ENCODE measurements at places on chromosomes 1 and 21. TPM values are rescaled to one million over a fixed set of nuclear protein-coding genes. Genes with fewer than 3 reads are reported as not detected.

DNA sequence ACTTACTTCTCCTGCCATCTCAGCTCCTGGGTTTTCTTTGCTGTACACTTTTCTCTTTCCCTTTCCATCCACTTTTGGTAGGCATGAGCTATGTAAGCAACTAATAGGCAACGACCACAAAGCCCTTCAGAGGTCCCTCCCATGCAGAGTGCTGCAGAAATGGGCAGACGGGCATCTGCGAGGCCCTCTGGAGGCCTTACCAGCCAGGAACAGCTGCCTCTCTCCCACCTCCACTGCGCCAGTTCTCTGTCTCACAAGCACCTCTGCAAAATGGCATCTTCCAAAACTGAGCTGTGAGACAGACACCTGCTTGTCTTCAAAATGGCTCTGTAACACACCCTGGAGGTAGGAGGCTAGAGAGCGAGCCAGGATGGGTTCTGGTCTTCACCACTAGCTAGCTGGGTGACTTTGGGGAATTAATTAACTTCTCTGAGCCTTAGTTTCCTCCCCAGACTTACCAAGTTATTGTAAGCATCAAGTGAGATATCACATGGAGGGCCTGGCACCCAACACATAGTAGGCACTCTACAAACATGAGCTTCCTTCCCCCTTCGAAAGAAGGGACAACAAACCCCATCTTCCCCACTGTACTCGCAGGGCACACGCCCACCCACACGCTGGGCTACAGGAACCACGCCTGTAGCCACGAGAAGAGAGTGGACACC lies 62.0 kb downstream of the BCAR3 start:
- no peak for DNase-seq

- DNase-seq, result peak; percentile 18
Observed at GRCh38 chr1:912740-913301, 10.9 kb upstream of the SAMD11 start.

DNA sequence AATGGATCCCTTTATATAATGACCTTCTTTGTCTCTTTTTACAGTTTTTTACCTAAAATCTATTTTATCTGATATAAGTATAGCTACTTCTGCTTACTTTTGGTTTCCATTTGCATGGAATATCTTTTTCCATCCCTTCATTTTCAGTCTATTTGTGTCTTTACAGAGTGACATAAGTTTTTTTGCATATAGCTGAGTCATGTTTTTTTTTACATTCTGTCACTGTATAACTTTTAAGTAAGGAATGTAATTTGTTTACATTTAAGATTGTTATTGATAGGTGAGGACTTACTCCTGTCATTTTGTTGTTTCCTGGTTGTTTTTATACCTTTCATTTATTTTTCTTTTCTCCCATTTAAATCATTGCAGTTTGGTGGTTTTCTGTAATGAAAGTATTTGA lies 402.7 kb upstream of the ADGRL2 start:
- DNase-seq, result no peak

- DNase-seq, result no peak
Observed at GRCh38 chr1:163076981-163077761, 8.0 kb downstream of the RGS4 start.

The HES3 gene
- polyA plus RNA-seq, result not detected
